ENCODE measurements at places on chromosomes 4 and X.

DNA sequence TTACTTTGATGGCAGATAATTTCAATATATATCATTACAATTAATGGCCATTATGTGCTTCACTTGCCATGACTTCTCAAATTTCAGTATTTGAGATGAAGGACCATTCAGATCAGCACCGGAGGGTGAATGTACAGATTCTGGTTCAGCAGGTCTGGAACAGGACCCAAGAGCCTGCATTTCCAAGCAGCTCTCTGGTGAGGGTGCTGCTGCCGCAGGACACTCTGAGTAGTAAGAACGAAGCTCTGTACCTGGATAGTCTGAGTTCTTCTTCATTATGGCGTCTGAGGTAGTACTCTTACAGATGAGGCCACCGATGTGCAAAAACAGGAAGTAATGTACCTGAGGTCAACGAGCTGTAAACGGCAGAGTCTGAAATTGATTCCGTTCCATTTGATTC is 228.2 kb downstream of the FBXW7 start:
- no peak for DNase-seq

DNA sequence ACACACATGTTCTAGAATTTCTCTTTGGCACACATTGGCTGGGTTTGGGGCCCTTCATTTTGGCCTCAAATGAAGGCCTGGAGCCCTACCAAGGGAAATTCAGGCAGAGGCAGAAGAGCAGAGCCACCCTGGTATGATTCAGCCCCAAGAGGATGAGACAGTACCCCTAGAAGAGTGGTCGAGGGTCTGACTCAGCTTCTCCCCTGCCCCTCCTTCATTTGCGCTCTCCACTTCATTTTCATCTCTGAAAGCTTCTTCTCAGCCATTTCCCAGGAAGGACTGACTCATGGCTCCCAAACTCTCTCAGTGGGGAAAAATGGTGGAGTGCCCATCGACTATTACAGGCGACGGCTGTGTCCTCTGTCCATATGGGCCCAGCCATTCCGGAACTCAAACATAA is 43.5 kb downstream of the MAMLD1 start:
- no peak for DNase-seq

- no peak for DNase-seq
Measured at GRCh38 chr4:139763205-139763604, 97.6 kb downstream of the MGST2 start.

- DNase-seq: no peak
Measured at GRCh38 chr4:99459546-99460042, 24.5 kb upstream of the ADH7 start.

DNA sequence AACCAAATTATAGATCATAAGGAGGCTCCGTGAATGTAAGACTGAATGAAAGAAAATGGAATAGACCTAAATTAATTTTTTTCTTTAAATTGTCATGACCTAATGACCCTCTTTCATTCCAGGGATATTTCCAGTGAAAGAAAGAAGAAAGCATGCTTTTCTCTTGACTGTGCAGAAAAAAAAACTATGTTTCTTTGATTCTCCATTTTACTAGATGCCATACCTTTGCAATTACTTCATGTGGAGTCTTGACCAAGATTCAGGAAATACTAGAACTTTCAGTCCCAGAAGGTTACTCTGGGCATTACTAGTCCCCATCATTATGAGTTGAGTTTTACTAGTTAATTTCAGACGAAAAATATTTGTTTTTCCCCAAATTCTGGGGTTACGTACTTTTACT is 6.4 kb upstream of the COMMD8 start:
- no peak for DNase-seq

GRCh38 chrX:101749436-101749835 is 89.8 kb upstream of the ARMCX2 start:
- no peak for DNase-seq

GRCh38 chrX:123464709-123465108 is 268.1 kb downstream of the THOC2 start:
- DNase-seq: no peak

DNA sequence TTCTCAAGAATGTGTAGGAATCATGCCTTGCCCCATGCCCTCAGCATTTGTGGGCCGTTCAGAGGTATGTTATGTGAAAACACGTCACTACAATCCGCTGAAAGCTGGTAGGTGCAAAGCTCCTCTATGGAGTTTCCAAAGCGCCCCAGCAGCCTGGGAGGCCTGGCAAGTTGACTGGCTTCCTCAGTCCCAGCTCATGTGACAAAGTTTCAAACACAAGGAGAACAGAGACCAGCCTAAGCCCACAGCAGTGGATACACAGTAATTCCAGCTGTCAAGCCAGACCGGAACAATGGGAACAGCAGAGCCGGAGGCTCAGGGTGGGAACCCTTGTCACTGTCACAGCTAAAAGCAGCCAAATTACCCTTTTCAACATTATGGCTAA is 33.5 kb downstream of the NAT8L start:
- DNase-seq: no peak

DNA sequence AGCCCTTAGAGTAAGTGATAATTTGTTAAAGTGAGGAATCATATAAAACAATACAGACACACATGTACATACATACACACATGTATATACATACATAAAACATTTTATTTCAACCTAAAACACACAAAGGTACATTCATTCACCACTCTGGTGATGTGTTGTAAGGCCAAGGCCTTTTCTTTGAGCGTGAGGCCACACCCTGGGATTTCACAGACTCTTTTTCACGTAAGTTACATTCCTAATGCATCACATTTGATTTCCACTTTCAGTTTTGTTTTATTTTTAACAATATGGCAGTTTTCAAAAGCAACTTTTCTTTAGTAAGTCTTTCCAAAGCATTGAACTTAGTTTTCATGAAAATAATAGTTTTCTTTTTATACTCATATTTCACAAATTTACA is 170.7 kb downstream of the COL4A6 start:
- no peak for DNase-seq

DNA sequence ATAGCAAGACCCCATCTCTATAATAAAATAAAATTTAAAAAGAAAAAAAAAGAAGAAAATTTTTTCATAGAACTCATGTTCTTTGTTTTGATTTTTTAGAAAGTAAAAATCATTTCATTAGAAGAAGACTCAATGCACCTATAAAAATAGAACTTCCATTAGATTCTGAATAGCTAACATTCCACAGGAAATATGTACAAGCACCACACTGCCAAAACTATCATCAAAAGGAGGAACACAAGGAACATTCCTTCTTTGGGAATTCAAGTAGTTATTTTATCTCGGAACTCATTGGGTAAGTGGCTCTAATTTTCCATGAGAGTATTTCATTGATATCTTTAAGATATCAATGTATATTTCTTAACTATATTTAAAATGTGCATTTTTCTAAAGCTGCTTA is 157.6 kb downstream of the CAMK2D start:
- no peak for DNase-seq

GRCh38 chrX:134002921-134003615 is 17.7 kb upstream of the GPC3 start:
- DNase-seq: no peak

DNA sequence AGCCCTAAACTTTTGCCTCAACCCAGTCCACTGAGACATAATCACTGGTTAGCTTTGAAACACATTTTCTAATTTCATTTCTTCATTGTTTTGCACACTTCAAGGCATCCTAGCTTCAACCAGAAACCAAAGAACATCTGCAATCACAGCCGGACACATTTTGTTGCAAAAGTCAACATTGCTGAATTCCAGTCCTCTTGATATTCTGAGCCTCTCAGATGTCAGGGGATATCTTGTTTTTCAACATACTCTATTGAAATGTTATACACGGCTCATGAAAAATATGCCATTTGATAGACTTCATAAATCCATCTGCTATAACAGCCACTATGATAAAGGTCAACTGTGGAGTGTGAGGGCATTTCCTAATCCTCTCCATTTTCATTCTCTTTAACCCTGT is 241.6 kb upstream of the PUDP start:
- no peak for DNase-seq

- DNase-seq: no peak
Measured at GRCh38 chr4:77201343-77201742, 44.3 kb downstream of the CCNG2 start.

DNA sequence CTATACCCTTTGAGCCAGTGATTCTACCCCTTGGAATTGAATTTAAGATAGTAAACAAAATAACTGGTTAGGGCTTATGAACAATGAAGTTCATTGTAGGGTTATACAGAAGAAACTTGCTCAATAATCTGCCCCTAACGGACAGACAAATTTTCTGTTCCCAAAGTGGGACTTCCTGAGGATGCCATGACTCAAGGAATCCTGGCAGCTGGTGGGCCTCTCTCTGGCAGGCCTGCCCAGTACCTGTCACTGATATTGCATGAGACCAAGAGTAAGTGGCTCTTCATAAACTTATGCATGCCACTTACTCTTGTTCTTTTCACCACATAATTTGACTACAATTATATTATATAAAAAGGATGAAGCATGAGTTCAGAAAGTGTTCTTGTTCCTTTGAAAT is 41.5 kb downstream of the GPRIN3 start:
- no peak for DNase-seq

GRCh38 chrX:9362363-9362928 is 102.4 kb upstream of the TBL1X start:
- no peak for DNase-seq

DNA sequence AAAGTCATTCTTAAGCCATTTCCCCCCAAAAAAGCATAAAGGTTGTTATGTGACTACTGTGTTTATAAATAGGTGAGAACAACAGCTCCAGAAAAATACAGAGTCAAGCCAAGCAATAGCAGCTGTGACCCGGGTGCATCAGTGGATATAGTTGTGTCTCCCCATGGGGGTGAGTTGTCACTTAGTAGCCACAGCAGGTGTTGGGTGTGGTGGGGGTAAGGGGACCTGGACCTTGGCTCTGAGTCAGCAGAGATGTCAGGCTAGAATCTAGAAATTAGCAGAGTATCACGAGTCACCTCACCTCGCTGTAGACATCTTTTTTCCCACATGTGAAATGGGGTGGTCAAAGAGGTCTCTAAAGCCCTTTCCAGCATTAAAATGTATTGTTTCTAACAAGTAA is 42.4 kb downstream of the MOSPD2 start:
- DNase-seq: no peak

- DNase-seq: no peak
Measured at GRCh38 chr4:17206829-17207801, 304.8 kb downstream of the QDPR start.

GRCh38 chr4:17038510-17039176 is 140.2 kb upstream of the LDB2 start:
- DNase-seq: no peak

DNA sequence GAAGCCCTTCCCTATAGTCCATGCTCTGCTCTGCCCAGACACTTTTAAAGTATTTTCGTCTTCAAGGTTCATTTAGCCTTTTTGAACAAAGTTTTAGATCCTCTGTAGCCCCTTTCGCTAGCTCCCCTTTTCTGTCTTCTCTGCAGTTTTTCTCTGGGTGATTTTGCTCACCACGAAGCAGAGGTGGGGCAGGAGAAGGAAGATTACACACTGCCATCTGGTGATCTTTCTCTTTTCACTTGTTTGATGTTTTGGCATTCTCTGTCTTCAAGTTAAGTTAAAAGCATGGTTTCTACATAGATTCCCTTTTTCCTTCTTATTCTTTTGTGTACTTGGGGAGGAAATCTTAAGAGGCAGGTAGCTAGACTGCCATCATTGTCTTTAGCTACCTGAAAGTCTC is 43.9 kb downstream of the CC2D2A start:
- DNase-seq: no peak

- DNase-seq: no peak
Measured at GRCh38 chrX:32745323-32745722, 466.0 kb downstream of the DMD start.

GRCh38 chr4:73843369-73843768 is 6.9 kb downstream of the CXCL6 start:
- DNase-seq: no peak

GRCh38 chr4:150625033-150625432 is 43.1 kb downstream of the MAB21L2 start:
- DNase-seq: no peak

GRCh38 chr4:98746936-98747335 is 88.5 kb upstream of the TSPAN5 start:
- no peak for DNase-seq

- no peak for DNase-seq
Measured at GRCh38 chr4:144592264-144592663, 53.7 kb upstream of the HHIP start.

- DNase-seq: no peak
Measured at GRCh38 chr4:117817301-117817700, 217.0 kb upstream of the NDST3 start.

GRCh38 chrX:110806145-110806544 is 10.5 kb upstream of the CHRDL1 start:
- DNase-seq: no peak

DNA sequence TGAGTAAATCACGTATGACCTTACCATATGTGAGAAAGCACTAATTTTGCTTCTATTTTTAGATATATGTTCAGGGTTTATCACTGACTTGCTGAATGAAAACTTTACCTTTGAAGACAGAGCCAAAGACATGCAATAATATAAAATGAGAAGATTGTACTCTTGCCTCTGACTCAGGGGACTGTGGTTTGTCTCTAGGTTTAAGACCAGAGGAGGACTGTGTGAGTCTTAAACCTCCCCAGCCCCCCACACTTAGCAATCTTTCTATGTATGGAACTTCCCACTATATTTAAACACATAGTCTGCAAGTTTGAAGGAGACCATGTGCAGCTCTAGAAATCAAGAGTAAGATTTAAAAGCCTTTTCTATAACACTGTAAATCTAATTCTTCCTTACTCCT is 368.7 kb upstream of the FAM241A start:
- no peak for DNase-seq

GRCh38 chr4:102764901-102765300 is 4.1 kb upstream of the MANBA start:
- DNase-seq: no peak

- DNase-seq: no peak
Measured at GRCh38 chr4:141788169-141788915, 152.0 kb downstream of the IL15 start.

DNA sequence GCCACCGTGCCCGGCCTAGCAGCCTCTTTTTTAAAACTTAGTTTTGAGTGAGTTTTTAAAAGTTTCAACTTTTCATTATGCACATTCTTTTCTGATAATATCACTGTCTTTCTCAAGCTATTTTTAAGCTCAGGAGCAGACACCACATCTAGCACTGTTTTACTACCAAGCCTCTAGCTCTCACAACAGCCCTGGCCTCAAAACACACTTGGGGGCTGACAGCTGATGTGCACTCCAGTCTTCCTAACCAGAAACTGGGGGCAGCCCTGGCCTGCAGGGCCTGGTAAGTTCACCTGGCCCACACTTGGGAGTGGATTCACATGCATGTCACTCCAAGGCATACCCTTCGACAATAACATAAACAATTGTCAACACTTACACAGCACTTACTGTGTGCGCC is 34.0 kb downstream of the CENPU start:
- DNase-seq: no peak

DNA sequence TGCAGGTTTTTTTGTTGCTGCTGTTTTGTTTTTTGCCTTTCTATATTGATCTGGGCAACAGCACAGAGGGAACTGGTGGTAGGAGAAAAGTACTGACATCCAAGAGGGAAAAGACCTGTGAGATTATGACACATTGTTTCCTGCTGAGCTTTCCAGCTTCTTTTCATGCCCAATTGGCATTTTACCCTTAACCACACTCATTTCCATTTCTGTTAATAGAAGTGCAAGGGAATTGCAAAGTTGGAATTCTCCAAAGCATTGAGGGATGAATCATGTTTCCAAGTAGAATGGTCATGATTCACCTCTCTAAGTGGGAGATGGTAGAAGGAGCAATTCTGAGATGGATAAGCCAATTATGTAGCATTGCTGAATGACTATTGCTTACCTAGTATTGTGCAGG is 161.5 kb downstream of the PPARGC1A start:
- DNase-seq: no peak

- DNase-seq: no peak
Measured at GRCh38 chr4:180698550-180699195, 1544.5 kb upstream of the TENM3 start.
